DMS79 treated with DMSO at 0.1 percent for 48 hours (cell line): ENCODE measurements at places on chromosomes 6 and 20.

GRCh38 chr6:90369024-90369519, 72.4 kb upstream of the BACH2 start:
- DNase-seq = peak; percentile 26

GRCh38 chr6:40550202-40551101, 36.7 kb downstream of the LRFN2 start:
- DNase-seq = no peak

GRCh38 chr6:4039348-4039747, 39.6 kb downstream of the FAM217A start:
- DNase-seq = no peak

DNA sequence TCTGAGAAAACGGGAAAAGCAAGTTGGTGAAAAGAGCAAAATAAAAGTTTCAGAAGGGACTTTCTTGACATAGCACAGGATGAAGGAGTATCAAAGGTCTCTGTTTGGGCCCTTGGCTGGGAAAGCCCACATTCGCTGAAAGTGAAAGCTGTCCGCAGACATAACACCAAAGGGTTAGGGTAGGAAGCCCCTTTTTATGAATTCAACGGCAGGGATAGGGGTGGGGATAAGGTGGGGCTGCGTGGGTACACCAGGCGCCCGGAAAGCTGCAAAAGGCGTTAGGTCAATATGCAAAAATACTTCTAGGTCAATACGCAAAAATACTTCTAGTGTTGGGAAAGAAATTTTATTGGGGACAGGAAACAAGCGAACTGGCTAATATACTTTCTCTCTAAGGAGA, 135.1 kb downstream of the OR2B2 start:
- no peak for DNase-seq

DNA sequence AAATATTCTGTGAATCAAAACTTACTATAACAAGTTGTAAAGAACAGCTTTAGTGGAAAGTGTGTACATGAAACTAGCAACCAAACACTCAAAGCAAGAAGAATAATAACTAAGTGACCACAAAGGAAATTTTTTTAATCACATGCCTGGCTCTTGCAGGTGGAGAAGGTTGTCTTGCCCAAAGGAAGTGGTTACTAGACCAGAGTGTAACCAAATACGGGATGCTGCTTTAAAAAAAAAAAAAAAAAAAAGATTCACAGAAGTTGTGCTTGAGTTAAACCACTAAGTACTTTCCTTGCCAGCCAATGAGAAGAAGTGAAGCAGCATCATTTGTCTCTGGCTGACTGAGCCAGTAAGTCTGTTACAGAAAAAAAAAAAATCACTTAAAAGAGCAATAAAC, 19.1 kb upstream of the HLA-DQB1 start:
- no peak for DNase-seq

- DNase-seq = no peak
Observed at GRCh38 chr6:39493174-39493573, 170.7 kb upstream of the KCNK16 start.

GRCh38 chr6:13593720-13594119, 19.3 kb downstream of the SIRT5 start:
- no peak for DNase-seq

DNA sequence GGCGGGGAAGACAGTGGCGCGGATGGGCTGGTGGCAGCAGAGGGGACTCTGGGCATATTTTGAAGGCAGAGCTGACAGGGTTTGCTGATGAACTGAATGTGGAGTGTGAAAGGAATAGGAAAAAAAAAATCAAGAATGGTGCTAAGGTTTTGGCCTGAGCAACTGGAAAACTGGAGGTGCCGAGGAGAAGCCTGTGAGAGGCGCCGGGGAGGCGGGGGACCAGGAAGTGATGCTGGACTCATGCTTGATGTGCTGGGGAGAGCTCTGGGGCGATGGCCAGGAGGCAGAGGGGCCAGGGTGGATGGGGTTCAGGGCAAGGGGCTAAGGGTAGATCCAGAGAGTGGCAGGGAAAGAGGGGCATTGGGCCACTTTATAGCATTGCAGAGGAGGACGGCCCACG, 55.8 kb downstream of the SULF2 start:
- DNase-seq = no peak

DNA sequence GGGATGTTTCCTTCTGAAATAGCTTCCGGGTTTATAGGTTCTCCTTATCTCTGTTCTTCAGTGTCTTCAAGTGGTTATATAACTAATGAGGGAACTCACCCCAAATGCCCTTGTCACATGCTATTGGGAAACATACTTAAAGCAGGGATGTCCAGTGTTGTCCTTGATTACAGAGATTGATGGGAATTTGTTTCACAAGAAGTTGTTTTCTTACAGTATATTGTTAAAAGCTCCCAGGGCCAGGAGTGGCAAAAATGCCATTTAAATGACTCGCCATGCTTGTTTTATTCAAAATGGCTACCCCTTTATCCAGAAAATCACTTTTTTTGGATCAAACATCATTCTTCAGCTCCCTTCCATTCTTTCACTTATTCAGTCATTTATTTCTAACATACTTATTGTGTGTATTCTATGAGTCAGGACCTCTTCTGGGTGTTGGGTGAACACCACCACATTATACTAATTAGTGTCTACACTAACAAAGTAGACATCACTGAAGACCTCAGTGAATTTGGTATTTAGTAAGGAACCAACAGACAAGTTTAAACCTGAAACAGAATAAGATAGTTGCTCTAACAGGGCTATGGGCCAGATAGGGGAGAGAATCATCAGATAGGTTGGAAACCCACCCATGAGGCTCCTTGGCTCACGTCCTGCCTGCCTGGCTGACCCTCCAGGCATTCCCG, 791.1 kb downstream of the MAFB start:
- DNase-seq = no peak

DNA sequence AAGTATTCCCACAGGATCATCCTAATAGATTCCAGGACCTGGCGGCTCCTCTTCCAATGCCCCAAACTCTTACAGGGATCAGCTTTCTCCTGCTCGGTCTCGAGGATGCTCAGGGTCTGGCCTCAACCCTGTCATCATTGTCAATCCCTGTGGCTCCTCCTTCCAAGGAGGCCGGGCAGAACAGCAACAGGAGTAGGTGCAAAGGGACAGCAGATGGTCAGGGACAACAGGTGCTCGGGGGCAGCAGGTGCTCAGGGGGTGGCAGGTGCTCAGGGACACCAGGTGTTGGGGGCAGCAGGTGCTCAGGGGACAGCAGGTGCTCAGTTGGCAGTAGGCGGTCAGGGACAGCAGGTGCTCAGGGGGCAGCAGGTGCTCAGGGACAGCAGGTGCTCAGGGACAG, 84.8 kb downstream of the TTLL2 start:
- DNase-seq = no peak

GRCh38 chr6:42017021-42017643, 33.2 kb upstream of the TAF8 start:
- DNase-seq = no peak

DNA sequence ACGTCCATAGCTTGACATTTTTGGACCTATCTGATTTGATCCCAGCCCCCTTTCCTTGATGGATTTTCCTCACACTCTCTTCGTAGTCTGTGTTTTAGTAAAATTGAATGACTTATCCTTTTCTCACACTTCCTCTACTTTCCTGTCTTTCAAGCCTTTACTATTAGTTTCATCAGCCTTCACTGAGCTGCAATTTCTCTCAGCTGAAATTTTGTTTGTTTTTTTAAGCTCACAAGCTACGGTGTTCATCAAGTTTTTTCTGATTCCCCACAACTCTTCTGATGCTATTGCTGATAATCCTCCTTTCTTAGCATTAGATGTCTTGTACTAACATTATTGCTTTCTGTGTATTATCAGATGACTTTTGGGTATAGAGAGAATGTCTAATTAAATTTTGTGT, 263.7 kb downstream of the TBX18 start:
- DNase-seq = no peak

DNA sequence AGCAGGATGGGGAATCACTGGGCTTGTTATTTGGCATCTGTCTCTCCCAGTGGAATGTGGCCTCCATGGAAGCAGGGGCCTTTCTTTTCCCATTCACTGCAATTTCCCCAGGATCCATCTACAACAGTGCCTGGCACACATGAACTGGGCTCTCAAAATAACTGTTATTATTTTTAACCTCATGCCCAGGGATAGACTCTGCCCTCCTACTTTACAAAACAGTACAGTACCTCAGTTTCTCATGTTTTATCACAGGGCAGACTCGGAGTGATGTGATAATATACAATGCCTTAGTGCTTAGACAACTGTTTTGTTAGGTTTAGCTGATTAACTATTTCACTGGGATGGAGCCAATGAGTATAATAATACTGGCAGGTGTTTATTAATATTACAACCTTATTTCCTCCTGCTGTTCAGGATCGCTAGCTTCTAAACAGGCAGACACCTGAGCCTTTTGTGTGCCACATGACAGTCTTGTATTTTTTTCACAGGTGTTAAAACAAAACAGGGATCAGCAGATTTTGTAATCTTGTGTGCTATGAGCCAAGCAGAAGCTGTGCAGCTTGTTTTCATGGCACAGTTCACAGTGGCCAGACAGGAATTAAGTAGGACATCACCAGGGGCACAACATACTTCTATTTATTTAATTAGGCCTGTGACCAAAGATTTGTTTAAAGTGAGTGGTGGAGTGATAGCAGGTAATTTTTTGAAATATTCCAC, 157.7 kb upstream of the EYA4 start:
- DNase-seq = no peak

DNA sequence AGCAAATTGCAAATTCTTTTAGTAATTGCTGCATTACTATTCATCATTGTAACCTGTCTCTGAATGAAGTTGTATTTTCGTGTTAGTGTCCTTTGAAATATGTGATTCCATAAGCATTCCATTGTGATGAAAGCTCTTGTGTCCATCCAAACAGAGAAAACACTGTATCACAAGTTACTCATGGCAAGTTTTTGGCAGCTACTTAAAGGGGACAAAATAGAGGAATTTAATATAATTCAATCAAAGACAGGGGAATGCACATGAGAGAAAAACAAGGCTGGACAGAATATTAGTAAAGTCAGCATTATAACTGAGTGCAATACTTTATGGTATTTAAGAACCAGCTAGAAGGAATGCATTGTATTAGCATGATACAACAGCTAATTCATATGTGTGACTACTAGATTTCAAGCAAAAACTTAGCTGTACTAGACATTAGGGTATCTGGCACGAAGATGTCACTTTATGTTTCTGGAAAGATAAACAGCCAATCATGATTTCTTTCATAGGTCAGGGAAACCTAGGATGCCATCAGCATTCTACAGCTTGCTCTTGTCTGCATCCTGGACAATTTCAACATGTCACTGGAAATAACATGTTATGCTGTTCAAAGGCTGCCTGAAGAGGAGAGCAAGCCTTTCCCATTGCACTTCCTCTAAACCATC, 270.6 kb upstream of the MARCKS start:
- no peak for DNase-seq

- DNase-seq = no peak
Observed at GRCh38 chr20:59145247-59145923, 18.2 kb upstream of the ZNF831 start.

GRCh38 chr6:13725570-13725969, 13.9 kb upstream of the RANBP9 start:
- no peak for DNase-seq

GRCh38 chr6:36788186-36788585, 51.1 kb downstream of the CPNE5 start:
- no peak for DNase-seq

GRCh38 chr6:52512199-52512598, 64.7 kb downstream of the TRAM2 start:
- DNase-seq = no peak

DNA sequence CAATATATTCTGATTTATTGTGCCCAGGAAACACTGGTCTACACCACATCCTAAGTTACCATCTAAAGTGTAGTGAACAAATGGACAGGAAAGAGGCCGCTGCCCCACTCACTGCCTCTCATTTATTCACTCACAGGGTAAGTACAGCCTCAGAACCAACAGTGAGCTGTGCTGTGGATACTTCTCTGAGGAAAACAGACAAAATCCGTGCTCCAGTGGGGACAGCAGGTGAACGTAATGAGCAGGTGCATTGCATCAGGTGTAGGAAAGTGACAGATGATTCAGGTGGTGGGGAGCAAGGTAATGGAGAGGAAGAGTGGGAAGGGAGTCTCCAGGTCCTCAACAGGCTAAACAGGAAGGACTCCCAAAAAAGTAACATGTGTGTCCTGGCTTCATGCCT, 8.4 kb upstream of the ULBP2 start:
- DNase-seq = no peak

DNA sequence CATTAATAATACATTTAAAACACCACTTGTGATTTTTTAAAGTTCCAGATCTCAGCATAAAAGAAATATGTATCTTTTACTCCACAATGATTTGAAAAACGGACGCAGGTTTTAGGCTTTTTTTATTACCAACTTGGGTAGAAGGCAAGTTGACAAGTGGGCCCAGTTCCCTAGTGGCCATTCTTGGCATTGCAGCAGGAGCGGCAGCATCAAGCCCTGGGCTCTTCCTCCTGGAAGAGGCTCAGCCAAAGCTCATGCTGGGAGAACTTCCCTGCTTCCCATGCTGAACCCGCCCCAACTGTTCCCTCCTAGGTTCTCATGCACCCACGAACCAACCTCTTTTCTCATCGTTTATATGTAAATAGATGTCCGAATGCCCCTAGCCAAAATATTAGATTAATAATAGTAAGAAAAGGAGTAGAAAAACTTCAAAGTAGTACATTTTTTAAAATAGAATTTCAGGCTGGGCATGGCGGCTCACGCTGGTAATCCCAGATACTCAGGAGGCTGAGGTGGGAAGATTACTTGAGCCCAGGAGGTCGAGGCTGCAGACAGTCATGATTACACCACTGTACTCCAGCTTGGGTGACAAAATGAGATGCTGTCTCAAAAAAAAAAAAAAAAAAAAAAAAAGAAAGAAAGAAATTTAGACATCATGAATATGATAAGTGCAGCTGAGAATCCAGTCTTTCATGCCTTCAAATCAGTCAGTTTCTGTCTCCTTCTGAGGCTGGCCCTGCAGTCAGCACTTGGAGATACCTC, 18.2 kb upstream of the MYB start:
- no peak for DNase-seq

- DNase-seq = peak; percentile 66
Observed at GRCh38 chr6:36594816-36595643, 868 bp downstream of the SRSF3 start.

- no peak for DNase-seq
Observed at GRCh38 chr6:87212596-87212995, 57.2 kb downstream of the ZNF292 start.

- no peak for DNase-seq
Observed at GRCh38 chr6:43992783-43993644, 134.2 kb downstream of the MRPL14 start.

DNA sequence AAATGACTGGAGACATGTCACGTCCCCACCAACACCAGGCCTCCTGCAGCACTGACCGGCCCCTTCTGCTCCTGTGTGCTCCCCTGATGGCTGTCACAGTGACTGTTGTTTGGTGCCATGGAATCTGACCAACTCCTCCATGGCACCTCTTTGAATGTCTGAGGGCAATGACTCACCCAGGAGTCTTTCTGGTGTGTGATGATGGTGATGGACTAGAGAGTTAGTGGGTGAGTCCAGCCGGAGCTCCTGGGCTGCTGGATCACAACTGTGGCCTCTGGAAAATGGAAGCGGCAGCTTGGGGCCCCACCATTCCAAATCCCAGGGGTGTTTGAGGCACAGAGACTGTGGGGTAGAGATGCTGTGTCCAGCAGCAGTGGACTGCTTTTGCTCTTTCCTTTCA, 133.3 kb downstream of the TFAP2C start:
- no peak for DNase-seq
